ENCODE measurements at places on chromosomes 7 and 10.

- no peak for DNase-seq
These were observed 14.2 kb downstream of the ZNF365 start for GRCh38 chr10:62388328-62388727.

- no peak for DNase-seq
These were observed 111.3 kb downstream of the CABCOCO1 start for GRCh38 chr10:61774031-61774430.

- DNase-seq: no peak
These were observed 52.5 kb upstream of the MACC1 start for GRCh38 chr7:20269726-20270125.

- no peak for DNase-seq
These were observed 37.3 kb downstream of the BNIP3 start for GRCh38 chr10:131944412-131944811.

GRCh38 chr7:54662701-54663100, 96.3 kb downstream of the SEC61G start:
- DNase-seq: no peak

DNA sequence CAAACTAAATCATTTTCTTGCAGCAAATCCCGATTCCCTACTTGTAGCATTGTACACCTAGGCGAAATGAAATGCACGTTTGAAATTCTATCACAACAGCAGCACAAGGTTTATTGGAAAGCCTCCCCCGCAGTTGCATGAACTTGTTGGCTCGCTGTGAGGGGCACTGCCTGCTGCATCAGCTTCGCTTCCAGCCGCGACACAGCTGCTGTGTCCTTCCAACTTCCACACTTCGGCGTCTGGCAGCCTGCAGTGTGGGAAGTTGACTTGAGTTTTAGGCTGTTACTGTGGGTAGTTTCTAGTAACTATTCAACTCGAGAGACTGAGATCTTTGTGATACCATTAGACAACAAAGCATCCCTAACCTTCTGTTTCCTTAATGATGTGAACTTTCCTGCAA, 315.8 kb upstream of the TPK1 start:
- DNase-seq: no peak

GRCh38 chr7:36515847-36516246, 126.2 kb downstream of the ANLN start:
- no peak for DNase-seq

- no peak for DNase-seq
These were observed 195.1 kb upstream of the HABP2 start for GRCh38 chr10:113357681-113358300.

DNA sequence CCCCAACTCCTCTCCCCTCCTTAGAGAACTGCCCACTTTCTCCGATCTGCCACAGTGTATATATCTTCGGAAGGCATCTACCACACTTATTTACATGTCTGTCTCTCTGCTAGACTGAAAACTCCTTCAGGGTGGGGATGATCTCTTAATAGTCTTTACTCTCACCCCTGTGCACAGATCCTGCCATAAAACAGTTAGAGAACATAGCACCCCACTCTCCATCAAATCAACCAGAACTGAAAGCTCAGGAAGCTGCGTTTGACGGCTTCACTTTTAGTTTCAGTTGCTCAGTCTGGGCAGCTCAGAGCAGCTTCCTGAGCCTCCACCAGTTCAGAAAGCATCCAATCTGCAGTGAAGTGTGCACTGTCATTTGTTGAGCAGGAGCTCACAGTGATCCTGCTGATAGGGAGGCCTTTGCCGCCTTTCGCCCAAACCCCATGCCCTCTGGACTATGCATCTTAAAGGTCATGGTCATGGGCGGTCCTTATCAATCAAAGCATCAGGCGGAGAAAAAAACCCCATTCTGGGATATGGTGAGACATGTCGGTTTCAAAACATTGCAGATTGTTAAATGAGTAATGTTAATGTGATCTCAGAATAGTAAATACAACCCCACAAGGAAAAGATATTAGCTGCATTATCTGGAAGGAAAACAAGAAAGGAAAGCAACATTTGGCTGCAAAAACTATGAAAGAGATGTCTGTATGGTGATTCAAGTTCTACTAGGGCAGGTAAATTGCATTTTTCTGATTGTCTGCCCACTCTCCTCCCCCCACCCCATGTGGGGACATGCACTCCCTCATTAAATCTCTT, 167.1 kb upstream of the ADO start:
- DNase-seq: no peak

GRCh38 chr7:67858931-67859330, 862.3 kb downstream of the TYW1 start:
- DNase-seq: no peak

DNA sequence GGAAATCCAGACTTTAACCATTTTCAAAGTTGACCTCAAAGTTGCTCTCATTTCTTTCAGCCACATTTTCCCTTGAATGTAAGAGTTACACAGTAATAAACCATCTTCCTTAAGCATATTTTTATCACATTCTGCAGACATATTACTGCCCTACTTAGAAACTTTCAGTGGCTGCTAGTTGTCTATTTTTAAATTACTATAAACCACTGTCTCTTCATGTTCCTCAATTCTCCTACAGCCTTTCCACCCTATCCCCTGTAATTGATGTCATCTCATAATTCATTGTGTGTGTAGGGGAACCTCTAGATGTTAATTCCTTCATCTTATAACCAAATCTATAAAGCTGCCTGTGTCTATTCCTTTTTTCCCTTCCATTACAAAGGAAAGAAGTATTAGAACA, 78.1 kb upstream of the STRIP2 start:
- no peak for DNase-seq

DNA sequence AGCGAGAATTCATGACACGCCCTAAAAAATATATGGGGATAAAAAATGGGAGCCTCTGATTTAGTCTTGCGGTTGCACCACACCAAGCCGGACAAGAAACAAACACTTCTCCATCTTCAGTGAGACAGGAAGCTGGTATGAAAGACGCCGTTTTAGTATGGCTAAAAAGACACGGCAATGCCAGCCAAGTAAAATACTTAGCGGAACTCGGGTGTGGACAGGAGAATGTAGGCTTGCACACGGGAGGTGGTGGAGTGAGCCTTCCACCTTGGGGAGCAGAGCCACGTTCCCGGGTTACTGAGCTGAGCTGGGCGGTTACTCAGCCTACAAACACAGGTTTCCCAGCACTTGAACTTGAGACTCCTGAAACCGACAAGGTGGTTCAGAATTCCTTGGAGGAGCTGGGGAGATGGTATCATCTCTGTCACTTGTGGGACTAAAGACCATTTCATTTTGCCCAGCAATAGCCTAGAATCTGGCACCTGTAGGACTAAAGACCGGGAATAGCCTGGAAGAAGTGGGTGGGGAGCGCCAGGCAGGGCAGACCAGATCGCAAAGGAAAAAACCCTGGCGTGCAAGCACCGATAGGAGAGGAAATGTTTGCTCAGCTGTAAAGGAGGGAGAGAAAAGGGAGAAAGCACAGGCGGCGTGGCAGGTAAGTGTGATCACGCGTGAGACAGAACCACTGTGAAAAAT, 34.8 kb upstream of the SEPHS1 start:
- peak; percentile 44 for DNase-seq

DNA sequence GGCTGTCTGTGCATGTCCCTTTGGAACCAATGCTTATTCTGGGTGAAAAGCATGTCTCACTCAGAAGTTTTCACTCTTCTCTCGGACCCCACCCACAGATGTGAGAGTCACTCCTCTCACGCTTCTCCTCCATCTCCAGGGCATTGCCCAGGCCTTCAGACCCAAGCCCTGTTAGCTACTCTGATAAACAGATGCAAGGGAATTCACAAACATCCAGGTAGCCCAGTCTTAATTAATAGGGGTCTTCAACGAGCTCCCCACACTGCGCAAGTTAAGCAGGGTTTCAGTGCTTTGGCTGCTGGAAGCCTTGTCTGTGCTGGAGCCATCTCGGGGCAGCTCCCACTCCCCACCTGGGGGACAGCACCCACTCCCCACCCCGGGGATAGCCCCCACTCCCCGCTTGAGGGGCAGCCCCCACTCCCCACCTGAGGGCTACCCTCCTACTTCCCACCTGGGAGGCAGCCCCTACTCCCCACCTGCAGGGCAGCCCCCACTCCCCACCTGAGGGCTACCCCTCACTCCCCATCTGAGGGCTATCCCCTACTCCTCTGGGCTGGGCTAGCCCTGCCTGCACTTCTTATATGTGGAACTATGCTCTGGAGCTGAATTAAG, 8.7 kb downstream of the PKD1L1 start:
- no peak for DNase-seq

DNA sequence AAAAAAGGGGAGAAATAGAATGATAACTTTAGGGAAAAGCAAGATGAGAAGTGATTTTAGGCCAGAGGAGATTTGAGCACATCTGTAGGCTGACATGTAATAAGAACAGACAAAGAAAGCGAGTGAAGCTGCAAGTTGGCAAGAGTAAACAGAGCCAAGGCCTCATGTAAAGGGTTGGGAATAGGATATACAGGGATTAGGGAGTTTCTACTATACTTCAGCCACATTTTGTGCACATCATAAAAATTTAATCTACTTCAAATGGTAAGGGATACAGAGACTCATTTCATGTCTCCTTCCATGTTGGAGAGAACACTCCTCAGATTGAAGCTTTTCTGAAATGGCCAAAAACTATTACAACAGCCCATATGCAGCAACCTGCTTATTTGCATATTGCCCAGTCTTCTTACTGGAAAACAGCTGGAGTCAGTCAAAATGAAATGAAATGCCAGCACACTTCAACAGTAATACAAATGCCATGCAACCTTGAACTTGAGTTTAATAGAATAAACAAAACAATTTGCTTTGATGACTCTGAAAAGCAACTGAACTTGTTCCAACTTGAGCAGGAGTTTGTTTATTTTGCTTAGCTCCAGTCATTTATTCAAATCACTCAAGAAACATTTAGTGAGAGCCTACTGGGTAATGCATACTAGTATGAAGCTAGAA, 49.9 kb downstream of the NRCAM start:
- peak; percentile 25 for DNase-seq

GRCh38 chr7:44445986-44446671, 44.3 kb downstream of the NUDCD3 start:
- no peak for DNase-seq

GRCh38 chr10:75024971-75025523, 86.4 kb upstream of the SAMD8 start:
- peak; percentile 57 for DNase-seq

DNA sequence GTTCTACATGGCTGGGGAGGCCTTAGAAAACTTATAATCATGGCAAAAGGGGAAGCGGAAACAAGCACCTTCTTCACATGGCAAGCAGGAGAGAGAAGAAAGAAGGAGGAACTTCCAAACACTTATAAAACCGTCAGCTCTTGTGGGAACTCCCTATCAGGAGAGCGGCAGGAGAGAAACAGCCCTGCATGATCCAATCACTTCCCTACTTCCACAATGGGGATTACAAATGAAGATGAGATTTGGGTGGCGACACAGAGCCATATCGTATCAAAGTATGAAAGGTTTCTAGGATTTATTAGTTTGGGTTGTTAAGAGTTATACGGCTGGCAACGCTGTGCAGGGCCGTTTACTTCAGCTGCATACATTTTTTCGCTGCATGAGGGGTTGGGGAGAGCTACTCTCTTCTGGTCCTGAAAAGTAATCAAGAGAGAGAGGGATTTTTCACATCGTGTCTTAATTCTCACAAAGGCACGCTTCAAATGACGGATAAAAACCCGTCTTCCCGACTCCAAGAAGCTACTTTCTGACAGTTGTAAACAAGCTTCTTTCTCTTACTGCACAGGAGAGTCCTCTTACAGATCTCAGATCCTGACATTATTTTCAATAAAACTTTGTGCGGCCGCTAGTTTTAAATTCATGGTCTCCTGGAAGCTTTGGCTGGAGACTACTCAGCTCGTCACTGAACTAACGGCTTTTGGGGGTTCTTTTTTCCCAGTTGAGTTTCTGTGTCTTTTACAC, 751 bp upstream of the GTPBP10 start:
- DNase-seq: peak; percentile 24

DNA sequence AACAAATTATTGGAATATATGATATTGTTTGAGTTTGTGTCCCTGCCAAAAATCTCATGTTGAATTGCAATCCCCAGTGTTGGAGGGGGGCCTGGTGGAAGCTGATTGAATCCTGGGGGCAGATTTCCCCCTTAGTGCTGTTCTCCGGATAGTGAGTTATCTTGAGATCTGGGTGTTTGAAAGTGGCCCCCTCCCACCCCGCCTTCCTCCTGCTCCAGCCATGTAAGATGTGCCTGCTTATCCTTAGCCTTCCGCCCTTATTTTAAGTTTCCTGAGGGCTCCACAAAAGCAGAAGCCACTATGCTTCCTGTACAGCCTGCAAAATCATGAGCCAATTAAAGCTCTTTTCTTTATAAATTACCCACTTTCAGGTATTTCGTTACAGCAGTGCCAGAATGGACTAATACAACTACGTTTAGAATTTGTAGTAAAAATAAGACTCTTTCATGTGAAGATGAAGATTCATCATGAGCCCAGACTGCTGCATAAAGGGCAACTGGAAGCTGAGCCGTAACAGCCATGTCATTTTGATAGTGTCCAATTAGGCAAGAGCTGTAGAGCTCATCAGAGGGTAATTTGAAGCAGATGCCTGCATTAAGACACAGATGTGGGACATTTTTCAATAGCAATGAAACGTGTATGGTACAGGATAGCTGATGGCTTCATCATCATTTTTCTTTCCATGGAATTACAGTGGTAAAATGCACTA, 1007.2 kb downstream of the REEP3 start:
- DNase-seq: no peak

- DNase-seq: no peak
These were observed 187.7 kb downstream of the MTERF1 start for GRCh38 chr7:91692800-91693199.

DNA sequence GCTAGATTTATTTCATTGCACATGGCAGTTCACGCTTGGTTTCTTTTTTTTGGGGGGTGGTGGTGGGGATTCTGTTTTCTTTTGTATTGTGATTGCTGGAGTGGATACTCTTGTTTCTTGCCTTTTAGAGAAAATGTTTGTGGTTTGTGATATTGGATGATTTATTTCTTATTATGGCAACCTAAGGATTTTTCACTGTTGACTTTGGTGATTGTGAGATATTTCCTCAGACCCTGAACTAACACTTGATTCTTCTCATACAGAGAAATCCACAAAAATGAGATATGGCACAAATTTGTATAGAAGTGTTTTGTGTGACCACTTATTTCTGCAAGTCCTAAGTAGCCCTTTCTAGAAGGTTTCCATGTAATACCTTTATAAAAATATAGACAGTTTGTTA, 871.1 kb downstream of the LRMDA start:
- no peak for DNase-seq

GRCh38 chr10:112412696-112413095, 34.0 kb downstream of the ZDHHC6 start:
- no peak for DNase-seq

DNA sequence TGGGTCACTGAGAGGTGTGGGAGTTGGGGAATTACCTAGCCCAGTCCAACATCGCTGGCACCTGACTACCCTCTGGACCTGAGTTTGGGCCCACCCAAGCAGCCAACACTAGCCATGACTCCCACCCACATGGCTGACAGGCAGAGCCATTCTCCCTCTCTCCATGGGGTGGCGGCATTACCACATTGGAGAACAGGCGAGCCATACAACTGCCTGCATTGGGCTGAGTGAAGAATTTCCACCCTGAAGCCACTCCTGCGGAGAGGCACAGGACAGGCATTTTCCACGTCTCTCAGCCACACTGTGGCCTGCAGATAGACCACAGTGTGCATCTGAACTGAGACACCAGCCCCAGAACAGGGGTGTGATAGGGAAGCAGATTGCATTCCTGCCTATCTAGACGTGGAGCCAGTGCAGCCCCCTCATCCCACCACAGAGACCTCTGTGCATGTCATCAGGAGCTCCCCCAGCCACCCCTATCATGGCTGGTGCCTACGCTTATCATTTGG, 58.2 kb upstream of the ANTXRL start:
- peak; percentile 23 for DNase-seq

- no peak for DNase-seq
These were observed 432.1 kb downstream of the GLRX3 start for GRCh38 chr10:130568246-130568645.
